AG04449 (cell line): ENCODE measurements at places on chromosomes 1 and 21.

DNA sequence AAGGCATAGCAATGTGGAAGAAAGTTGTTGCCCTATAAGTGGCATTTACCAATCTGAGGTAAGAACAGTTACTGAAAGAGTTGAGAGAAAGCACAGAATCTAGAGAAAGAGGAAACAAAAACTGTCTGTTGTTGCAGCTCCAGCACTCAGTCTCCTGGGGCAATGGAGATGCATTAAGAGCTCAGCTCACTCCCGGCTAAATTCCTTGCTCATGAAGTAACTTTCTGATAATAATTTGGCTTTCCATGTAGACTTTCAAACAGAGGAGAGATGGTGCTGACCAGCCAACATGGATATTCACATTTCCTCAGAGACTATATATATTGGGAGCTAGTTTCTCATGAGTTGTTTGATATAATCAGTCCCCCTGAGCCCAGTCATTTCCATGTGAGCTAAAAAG, 135.3 kb downstream of the GDAP2 start:
- no peak for DNase-seq

DNA sequence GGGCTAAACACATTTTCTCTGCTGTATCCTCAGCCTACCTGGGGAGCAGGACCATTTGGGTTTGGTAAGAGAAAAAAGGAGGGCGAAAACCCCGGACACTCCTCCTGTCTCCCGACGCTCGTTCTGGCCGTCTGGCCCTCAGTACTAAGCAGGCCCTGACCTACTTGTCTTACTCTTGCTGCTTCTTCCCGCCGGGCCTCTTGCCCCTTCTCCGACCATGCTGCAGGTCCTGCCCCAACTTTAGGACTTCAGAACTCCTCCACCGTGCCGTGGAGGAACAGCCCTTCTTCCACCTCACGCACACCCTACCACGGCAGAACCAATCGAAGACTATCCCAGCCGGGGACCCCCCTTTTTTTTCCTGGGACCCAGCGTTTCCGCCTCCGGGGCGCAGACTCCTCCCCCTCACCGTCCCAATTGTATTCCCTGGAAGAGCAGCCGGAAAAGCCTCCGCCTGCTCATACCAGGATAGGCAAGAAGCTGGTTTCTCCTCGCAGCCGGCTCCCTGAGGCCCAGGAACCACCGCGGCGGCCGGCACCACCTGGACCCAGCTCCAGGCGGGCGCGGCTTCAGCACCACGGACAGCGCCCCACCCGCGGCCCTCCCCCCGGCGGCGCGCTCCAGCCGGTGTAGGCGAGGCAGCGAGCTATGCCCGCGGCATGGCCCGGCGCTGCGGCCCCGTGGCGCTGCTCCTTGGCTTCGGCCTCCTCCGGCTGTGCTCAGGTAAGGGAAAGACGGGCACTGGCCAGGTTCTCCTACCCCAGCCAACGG, at the start of gene CHRNB2:
CHRNB2 (plus strand) TSS at position 393 of the 771 bp plus-strand sequence; CDS start at position 660, 267 bp downstream.
- DNase-seq = no peak

DNA sequence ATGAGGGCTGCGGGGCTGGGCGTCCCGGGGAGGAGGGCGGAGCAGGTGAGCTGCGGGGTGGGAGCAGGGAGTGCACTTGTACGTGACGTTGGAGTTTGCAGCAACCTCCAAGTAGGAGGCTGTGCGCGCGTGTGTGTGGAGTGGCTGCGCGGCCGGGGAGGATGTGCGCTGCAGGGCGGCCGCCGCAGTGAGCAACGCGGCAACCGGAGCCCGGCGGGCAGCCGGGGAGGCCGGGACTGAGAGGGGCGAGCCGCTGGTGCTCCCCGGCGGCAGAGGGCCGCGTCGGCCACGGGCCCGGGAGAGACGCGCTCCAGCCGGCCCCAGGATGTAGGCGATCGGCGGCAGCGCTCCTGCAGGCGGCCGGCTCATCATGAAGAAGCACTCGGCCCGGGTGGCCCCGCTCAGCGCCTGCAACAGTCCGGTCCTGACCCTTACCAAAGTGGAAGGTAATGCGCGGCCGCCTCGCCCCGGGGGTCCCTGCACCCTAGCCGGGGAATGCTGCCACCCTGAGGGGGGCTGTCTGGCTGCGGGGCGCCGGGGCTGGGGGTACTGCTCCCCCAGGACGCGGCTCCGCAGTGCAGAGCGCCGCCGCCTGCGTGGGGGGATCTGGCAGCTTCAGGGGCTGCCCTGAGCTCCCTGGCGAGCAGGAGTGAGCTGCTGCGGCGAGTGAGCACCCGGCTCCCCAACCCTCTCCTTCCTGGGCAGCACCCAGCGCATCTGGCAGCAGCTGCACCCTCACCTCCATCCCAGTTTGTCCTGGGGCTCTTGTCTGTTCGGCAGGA, 158.9 kb upstream of the COA6 start:
- no peak for DNase-seq

- no peak for DNase-seq
Measured at GRCh38 chr1:65525266-65526048, 105.0 kb downstream of the LEPR start.

- no peak for DNase-seq
Measured at GRCh38 chr1:195218428-195219212, 1389.6 kb downstream of the KCNT2 start.

GRCh38 chr1:111183308-111184069, 17.0 kb downstream of the DENND2D start:
- DNase-seq = no peak

- no peak for DNase-seq
Measured at GRCh38 chr1:91440847-91441246, 36.2 kb upstream of the HFM1 start.
